ENCODE measurements at places on chromosomes 5 and 9. TPM values are rescaled to one million over a fixed set of nuclear protein-coding genes. Genes with fewer than 3 reads are reported as not detected.

DNA sequence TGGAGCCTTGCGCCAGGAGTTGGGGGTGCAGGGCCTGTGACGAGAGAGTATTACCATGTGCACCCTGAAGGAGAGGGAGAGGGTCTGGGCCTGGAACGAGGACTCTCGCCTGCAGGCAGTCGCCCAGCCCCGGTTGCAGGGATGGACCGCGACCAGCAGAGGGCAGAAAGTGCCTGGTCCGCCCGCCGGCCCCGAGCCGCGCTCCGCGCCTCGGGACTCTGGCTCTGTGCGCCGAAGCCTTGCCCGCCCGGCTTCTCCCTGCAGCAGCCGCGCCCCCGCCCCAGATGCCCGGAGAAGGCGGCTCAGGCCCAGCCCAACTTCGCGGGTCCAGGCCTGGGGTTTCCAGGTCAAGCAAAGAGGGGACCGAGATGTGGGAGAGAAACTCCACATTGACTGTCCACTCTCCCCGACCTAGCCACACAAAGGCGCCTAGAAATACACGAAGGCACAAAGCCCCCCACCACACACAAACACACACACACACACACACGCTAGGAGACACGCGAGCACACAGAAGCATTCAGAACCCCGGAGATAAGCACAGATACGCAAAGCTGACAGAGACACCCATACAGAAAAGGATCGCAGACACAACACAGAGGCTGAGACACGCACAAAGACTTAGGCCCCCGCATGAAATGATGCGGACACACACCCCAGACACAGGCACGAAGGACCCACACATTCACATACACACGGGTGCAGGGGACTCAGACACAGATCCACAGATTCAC lies 2.0 kb upstream of the LMX1B start:
- peak; percentile 76 for DNase-seq

DNA sequence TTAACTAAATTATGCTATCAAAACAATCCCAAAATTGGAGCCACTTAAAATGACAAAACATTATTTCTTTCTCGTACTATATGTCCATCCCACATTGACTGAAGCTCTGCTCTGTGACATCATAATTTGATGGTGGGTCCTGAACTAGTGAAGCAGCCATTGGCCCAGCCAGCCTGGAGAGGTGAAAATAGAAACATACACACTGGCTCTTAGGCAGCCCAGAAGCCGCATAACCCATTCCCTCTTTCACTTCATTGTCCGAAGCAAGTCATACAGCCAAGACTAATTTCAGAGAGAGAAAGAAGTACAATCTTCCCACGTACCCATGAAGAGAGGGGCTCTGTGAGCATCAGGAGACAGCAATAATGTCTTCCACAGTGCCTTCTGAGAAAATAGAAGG lies 342.5 kb downstream of the NFIB start:
- DNase-seq, result no peak

DNA sequence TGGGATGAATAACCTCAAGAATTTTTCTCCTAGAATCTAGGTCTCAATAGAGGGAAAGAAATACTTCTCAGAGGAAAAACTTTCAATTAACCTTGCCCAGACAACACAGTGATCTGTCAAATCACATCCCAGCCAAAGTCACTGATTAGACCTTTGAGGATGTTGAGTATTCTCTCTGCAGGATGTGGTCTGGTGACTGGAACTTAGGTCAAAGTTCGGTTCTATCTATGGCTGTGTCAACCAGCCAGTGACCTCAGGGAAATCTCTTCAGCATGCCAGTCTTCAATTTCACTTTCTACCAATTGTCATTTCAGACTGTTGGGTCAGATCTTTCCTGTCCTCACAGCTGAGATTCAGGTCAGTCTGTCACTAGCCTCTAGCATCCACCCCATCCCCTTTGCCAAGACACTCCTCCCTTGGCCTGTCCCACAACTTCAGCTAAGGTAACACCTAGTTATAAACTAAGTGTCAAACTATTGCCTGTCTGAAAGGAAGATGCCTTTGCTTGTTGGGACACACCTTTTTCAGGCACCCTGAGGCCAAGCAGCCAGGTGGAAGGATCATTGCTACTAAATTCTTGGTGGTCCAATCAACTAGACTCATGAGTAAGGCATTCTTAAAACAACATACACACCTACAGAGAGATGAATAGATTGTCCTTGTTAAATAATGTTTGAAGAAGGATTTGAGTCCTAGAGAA lies 156.3 kb upstream of the FST start:
- no peak for DNase-seq

- no peak for DNase-seq
These were observed 19.9 kb downstream of the ADCY2 start for GRCh38 chr5:7415587-7416535.

- no peak for DNase-seq
These were observed 10.7 kb downstream of the LYSMD3 start for GRCh38 chr5:90518661-90519060.

DNA sequence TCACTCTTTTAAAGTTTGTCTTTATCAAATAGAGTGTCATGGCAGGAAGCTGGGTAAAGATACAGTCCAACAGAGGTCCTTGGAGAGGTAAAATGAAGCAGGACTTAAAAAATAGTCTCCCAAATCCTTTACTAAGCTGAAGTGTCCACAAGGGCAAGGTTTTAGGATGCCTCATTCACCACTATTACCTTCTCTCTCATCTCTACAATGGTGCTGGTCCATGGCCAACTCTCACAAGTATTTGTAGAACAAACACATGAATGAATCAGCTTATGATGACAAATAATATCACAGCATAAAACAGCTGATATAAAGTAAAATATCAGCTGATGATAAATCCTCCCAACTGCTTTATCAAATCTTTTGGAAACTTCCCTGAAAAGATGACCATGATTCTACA lies 162.3 kb upstream of the ZNF462 start:
- no peak for DNase-seq

GRCh38 chr5:74418709-74419108 lies 221.8 kb downstream of the ENC1 start:
- DNase-seq, result no peak

Gene SLC25A25
- 15.1 TPM for total RNA-seq

Gene PDZD2
- total RNA-seq, result not detected

Gene NANS
- 22.6 TPM for total RNA-seq

Gene GRXCR2
- total RNA-seq, result not detected

Gene GPR150
- 0.43 TPM for total RNA-seq

Gene SHC3
- total RNA-seq, result 0.05 TPM

Gene ADAMTS19
- total RNA-seq, result not detected

Gene C8G
- total RNA-seq, result 3.6 TPM

Gene SEMA5A
- total RNA-seq, result 0.51 TPM

Gene FBXW5
- 112 TPM for total RNA-seq
